ENCODE measurements at places on chromosomes 7 and 10.
A peak's percentile ranks its signal among the peaks of the same experiment; 100 is the strongest.

- no peak for DNase-seq
Observed at GRCh38 chr7:83153419-83153818, 9.3 kb downstream of the PCLO start.

- DNase-seq: no peak
Observed at GRCh38 chr10:112182784-112183328, 709 bp downstream of the GPAM start.

DNA sequence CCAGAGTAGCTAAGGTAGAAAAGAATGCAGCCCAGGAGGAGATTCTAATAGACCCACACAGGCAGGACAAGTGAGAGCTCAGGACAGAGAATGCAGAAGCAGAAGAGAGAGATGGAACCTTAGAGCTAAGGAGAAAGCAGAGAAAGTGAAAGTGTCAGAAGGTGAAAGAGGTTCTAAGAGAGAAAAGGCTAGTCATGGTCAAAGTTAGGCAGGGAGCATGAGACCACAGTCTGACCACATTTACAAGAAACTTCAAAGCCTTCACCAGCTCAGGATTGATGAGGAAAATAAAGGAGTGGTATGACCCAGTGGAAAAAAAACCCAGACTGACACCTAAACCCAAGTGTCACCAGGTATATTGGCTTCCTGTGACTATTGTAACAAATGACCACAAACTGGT is 131.8 kb upstream of the WDR11 start:
- no peak for DNase-seq

DNA sequence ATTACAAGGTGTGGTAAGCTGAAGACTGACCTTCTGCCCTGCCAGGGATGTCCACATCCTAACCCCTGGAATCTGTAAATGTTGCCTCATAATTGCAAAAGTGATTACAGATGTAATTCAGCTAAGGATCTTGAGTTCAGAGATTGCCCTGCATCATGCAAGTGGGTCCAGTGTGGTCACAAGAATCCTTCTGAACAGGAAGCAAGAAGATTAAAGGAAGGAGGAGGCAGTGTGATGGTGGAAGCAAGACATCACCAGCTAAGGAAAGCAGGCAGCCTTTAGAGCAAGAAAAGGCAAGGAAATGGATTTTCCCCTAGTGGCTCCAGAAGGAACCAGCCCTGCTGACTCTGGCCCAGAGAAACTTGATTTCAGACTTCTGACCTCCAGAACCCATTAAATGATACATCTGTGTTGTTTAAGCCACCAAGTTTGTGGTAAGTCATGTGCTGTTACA is 78.1 kb downstream of the USP6NL start:
- no peak for DNase-seq

- DNase-seq: no peak
Observed at GRCh38 chr10:107341281-107341680, 176.8 kb upstream of the SORCS1 start.

- DNase-seq: no peak
Observed at GRCh38 chr10:93334901-93335327, 147.2 kb downstream of the MYOF start.

DNA sequence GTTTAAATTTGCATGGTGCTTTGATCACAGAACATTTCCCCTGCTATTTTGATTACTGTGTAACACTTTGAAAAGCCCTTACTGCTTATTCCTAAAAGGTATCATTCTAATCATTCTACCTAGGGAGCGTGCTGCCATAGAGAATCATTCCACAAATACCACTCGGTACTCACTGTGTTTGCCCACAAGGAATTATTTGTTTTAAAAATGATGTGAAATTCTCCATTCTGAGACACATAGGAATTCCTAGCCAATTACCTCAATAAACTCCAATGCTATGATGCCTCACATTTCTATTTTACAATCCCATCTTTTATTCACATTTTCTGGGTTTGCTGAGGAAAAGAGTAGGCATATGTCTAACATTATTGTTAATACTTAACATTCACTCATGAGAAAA is 16.2 kb upstream of the TES start:
- no peak for DNase-seq

- DNase-seq: no peak
Observed at GRCh38 chr10:90018819-90019218, 317.4 kb downstream of the KIF20B start.

GRCh38 chr10:15747632-15748031 is 27.9 kb upstream of the ITGA8 start:
- DNase-seq: no peak

- DNase-seq: no peak
Observed at GRCh38 chr10:49362596-49363260, 33.2 kb downstream of the DRGX start.

DNA sequence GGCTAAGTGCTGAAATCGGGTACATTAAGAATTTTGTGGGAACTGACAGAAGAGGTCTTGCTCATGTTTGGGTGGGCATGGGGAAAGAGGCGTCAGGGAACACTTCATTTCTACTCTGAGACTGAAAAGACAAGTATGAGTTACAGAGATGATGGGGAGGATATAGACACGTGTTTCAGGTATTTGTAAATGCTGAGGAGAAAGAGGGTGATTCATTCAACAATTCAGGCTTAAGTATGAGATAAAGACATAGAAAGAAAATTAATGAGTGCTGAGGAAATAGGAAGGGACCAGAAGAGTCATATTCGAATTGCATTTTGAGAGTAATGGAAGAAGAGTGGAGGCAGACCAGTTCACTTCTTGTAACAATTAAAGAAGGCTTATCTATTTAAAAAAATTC is 143.6 kb downstream of the HBP1 start:
- DNase-seq: no peak

DNA sequence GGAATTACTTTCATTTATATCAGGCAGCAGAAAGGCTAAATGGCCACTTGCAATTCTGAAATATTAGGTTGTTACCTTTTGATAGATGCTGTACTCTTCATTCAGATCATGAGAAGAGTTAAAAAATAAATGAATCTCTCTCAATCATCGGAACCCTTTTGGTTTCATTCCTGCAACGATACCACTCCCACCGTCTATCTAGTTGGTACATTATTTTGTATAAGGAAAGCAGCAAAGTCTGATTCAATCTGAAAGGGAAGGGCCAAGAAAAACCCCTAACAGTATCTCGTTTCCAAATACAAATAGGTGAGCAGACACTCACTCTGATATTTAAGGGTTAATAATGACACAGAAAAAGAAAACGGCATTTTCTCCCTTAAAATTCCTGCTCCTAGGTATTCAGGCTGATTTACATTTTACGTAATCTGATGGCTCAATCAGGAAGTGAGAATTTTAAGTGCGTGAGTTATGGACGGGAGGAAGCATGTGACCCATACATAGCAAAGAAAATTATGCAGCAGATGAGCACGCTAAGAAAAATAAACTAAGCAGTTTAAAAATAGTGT is 209.4 kb upstream of the KLF14 start:
- DNase-seq: no peak

GRCh38 chr10:72259491-72260238 is 14.1 kb upstream of the DDIT4 start:
- DNase-seq: no peak

GRCh38 chr10:43627942-43628341 is 20.7 kb downstream of the ZNF32 start:
- no peak for DNase-seq

- DNase-seq: no peak
Observed at GRCh38 chr10:51521605-51522004, 177.8 kb downstream of the CSTF2T start.

GRCh38 chr10:1620803-1621202 is 116.5 kb downstream of the ADARB2 start:
- DNase-seq: no peak

DNA sequence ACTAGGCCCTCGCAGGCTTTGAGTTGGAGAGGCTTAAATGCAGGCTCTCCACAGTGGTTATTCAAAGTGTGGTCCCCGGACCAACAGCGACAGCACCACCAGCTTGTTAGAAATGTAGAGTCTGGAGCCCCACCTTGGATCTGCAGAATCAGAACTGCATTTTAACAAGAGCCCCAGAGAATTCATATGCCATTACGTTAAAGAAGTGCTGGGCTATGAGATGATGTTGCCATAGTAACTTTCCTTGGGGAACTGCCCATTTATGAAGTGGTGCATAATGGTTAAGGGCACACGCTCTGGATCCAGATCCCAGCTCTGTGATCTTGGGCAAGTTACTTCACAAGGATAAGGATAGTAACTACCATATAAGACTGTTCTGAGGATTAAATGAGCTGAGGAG is 48.9 kb downstream of the ZCCHC24 start:
- peak; percentile 58 for DNase-seq

DNA sequence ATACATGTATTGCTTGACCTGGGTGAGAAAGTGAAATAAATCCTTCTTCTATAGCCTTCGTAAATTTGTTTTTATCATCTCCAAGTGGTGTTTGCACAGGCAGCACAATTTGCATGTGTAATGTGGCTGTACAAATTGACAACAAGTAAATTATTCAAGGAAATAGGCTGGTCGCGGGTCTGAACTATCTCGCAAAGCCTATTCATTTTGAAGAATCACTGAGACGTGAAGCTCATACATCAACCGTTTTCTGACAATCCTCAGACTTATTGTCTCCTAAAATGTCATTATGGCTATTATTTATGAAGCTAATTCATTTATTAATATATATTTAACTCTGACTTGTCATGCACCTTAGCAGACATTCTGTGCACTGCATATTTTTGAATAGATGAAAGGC is 16.2 kb upstream of the FAM204A start:
- no peak for DNase-seq

- no peak for DNase-seq
Observed at GRCh38 chr10:47297866-47298540, 2.0 kb upstream of the GDF10 start.

DNA sequence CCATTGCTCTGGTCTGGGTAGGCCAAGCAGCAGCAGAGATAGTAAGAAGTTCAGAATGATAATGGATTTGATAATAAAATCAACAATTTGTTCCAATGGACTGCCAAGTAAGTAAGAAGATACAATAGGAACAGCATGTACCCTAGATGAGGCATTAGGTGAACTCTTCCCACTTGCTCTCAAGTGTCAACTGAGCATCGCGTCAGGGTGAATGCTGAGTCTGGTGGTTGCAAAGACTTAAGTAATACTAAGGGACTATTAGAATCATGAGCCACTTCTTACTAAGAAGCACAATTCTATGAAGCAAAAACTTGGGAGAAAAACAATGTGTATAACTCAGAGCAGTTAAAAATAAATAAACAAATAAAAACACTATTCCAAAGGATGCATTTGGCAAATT is 54.5 kb downstream of the LRRN3 start:
- DNase-seq: no peak

GRCh38 chr7:107773027-107773426 is 29.1 kb downstream of the CBLL1 start:
- no peak for DNase-seq

GRCh38 chr7:123660514-123661354 is 5.1 kb downstream of the LMOD2 start:
- peak; percentile 27 for DNase-seq

GRCh38 chr10:122297583-122297982 is 26.5 kb downstream of the BTBD16 start:
- no peak for DNase-seq

DNA sequence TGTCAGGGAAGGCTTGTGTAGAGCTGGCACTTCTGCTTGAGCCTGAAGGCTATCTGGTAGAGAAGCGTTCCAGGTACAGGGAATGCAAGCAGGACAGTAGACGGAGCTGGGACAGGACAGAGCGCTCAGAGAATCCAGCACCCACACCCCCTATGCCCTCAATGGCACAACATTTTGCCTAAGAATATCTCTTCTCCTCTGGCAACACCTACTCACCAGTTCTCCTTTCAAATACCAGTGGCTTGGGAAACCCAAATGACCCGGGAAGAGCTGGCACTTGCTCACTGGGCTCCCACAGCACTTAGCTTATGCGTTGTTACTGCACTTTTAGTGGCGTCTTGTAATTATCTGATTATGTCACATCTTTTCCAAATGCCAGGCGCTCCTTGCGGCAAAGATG is 118.6 kb downstream of the RNF216 start:
- no peak for DNase-seq

- no peak for DNase-seq
Observed at GRCh38 chr10:91838199-91838598, 40.0 kb downstream of the TNKS2 start.

DNA sequence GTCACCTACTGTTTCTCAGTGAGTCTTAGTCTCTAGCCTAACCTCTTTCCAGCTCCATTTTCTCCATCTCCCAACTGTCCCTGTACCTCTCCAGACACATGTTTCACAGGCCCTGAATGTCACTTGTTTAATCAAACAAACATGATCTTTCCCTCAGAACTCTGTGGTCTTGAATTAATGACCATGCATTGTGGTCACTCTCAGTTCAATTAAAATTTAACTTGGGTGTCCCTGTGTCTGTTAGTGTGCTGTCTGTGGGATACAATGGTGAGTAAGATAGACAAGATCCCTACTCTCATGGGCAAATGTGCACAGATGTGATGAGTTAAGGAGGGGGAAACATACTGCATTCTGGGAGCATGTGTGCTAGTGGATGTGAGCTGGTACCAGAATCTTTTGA is 65.0 kb downstream of the RBM33 start:
- no peak for DNase-seq

GRCh38 chr10:32046151-32046550 is 10.1 kb downstream of the KIF5B start:
- no peak for DNase-seq

- no peak for DNase-seq
Observed at GRCh38 chr10:102243309-102243708, 2.0 kb upstream of the PITX3 start.

DNA sequence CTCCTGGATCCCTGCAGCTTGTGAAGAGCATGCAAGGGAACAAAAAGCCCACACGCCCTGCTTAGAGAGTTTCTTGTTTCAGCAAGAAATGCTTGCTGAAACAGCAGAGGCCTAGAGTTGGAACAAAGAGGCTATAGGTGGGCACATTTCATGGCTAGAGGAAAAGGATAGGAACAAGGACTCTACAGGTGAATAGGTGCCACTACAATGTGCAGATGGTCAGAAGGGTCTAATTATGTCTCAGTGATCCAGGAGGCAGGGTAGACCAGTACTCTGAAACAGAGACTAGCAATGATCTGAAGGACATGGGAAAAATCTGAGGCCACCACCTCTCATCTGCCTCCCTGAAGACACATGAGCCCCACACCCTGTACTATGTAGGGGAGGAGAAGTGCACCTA is 609.0 kb downstream of the REEP3 start:
- no peak for DNase-seq

- no peak for DNase-seq
Observed at GRCh38 chr10:132916421-132916841, 25.9 kb downstream of the CFAP46 start.

DNA sequence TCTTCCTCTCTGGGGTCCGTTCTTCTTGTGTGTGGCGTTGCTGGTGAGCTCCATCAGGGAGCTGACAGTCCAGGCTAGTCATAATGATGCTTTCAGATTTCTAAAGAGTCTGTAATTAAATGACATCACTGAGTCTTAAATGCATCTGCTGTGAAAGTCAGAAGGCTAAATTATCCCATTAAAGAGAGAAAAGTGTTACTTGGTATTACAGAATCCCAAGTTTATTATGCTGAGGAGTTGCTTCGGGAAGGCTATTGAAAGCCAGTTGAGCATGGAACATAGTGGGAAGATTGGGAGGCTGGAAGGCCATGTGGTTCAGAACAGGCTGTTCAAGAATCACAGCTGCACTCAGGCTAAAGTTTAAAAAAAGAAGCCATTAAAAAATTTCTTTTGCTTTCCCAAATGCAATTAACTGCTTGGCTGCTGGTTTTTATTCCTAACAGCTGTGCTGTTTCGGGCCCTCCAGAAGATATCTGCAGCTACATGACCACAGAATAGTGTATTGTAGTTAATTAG is 342.6 kb upstream of the LRGUK start:
- DNase-seq: no peak

GRCh38 chr10:782751-783648 is 93.5 kb upstream of the DIP2C start:
- peak; percentile 46 for DNase-seq

- DNase-seq: no peak
Observed at GRCh38 chr7:27482219-27482618, 180.5 kb downstream of the HIBADH start.
